ENCODE measurements at places on chromosomes 13 and 19.

- DNase-seq: no peak
These were observed 173.9 kb downstream of the DCLK1 start for GRCh38 chr13:35957241-35957731.

DNA sequence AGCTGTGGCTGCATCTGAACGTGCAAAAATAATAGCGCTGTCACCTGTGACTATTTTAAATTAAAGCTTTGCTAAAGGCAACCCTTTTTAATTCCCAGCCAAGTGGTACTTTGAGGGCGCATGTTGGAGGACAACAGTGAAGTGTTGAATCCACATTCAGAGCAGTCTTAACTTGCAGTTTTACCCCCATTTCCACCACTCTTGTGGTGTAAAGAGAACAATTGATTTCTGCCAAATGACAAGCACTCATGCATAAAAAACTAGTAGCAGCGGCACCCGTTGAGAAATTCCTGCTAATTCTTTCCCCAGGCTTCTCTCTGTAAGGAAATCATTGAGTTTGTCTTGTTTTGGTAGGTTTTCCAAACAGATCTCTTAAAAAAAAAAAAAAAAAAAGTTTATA, 1033.3 kb downstream of the EFNB2 start:
- no peak for DNase-seq

DNA sequence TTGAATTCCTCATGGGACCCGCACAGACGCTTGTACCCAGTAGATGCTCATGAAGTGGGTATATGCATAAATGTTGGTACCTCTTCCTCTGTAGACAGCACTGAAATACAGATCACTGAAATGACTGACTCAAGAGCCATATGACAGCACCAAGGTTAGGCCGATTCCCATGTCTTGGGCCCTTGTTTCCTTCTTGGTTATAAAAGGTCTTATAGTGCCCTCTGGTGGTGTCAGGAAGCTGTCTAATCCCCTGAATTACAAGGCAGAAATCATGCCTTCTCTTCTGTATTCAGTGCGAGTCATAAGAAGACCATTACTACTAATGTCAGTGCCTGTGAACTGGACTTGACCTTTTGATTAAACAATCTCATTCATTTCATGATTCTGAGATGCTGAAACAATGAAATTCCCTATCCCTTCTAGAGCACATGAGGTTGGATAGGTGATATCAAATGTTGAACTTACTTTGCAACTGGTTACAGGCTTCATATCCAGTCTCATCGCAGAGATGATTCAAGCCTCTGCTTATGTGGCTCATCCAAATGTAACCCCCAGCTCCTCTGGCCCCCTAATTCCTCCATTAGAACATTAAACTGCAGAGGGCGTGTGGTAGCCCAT, 59.7 kb downstream of the SPATA13 start:
- peak; percentile 60 for DNase-seq

DNA sequence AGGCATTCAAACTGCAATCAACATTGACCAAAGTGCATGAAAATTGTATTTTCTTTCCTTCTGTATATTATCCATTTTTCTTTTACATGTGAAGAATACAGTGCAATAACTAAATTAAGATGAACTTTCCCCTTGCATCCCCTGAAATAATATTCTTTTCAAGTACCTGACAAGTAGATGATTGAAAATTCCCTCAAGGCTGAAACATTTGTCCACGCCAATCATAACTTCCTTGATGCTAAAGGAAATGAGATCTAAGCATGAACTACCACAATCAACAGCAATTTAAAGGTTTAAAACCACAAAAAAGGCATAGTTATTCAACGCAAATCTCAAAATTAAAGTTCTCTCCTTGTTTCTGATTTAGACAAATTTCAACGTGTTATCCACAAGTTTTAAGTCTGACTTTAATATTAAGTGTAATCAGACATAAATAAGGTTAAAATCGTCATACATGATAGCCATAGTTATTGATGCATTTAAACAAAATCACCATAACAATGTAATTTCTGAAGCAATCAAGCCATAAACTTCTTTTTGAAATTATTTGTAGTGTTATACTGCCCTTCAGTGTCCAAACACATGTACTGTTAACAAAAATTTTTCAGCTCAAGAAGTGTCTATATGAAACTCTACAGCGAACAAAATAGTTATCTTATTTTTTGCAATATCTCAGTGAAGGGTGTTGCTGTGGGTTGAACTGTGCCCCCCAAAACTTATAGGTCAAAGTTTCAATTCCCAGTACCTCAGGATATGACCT, 169.5 kb downstream of the DCLK1 start:
- no peak for DNase-seq

DNA sequence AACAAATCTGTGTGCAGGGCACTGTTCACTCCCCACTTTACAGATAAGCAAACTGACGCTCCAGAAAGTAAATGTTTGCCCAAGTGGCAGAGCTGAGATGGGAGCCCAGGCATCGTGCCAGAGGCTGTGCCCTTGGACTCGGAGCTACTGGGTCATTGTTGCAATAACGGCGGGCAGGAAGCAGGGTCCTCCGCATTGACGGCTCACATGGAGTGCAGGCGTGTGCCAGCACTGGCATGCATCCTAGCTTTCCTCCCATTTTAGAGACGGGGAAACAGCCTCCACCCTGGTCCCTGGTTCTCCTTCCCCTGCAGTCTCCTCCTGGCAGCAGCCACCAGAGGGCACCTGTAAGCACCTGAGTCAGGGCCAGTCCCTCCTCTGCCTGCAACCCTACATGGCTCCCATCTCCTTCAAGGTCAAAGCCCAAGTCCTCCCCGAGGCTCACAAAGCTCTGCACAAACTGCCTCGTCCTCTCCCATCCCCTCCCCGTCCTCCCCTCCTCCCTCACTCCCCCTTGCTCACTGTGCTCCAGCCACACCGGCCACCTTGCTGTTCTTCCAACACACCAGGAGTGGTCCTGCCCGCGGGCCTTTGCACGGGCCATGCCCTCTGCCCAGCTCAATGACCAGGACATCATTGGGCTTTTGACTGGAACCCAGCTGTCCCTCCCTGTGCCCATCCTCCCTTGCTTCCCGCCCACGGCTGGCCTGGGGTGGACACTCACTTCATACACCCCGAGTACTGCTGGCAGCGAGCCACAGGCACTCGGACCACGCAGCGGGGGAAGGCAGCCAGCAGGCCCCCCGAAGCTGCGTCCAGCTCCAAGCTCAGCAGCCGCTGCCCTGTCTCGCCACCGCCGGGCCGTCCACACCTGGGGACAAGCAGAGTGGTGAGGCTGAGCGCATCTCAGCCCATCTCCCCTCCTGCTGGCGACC, 7.7 kb upstream of the LRG1 start:
- peak; percentile 80 for DNase-seq

DNA sequence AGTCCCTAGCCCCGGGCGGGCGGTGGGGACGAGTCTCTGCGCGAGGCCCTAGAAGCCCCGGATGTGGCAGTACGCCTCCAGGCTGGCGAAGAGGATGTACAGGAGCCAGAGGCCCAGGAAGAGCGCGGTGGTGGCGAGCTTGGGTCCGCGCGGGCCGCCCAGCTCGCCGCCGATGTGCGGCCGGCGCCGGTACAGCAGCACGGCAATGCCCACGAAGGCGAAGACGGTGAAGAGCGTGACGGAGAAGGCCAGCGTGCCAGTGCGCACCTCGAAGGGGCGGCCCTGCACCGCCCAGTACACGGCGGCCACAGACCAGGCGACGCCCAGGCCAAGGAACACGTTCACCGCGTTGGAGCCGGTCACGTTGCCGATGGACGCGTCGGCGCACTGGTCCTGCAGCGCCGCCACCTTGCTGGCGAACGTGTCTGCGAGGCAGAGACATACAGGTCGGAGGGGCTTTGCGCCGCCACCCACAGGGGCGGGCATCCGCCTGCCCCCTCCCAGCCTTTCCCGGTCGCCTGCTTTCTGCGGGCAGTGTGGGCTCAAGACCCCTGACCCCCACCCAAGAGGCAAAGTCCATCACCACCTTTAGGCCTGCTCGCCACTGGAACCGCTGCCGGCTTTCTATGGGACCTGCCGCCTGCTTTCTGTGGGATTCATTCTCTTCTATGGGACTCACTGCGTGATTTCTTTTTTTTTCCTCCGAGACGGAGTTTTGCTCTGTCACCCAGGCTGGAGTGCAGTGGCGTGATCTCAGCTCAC, 10.9 kb upstream of the MEIS3 start:
- no peak for DNase-seq

DNA sequence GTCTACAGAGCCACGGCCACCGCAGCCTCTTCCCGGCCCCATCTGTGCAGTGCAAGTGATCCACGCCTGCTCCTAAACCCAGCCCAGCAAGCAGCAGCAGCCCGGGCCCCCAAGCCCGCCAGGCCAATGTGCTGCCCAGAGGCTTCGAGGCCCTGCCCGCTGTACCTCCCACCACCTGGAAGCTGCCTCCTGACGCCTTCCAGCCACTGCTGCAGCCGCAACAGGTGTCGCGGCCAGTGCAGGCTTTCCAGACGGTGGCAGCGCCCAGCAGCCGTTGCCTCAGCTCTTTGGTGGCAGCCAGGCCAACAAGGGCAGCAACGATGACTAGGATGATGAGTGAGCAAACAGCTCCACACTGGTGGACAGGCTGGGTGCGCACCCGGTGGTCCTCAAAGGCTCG, 50.2 kb upstream of the TPM4 start:
- no peak for DNase-seq

GRCh38 chr13:33251131-33251661, 34.4 kb downstream of the STARD13 start:
- DNase-seq: peak; percentile 3

DNA sequence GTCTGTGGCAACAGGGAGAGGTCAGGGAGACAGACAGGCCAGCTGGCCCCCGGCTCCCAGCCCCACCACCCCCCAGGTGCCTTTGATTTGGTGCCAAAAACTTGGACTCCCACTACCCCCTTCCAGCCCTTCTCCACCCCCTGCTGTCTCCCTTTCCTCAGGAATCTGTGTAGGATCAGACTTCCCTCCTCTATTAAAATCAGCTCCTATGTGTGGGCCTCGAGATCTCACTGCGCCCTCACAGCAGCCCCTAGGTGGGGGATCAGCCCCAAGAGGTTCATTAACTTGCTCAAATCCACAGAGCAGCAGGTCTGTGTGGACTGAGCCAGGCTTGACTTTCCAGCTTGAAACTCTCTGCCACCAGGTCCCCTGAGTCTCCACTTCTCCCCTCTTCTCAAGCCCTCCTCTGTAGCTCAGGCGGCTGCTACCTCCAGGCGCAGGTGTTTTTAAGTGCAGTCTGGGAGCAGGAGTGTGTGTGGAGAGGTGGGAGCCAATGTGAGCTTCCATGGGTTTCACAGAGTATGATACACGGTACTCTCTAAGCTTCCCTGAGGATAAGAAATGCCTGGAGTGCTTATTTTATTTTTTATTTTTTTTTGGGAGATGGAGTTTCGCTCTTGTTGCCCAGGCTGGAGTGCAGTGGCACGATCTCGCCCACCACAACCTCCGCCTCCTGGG, 1.7 kb downstream of the GAPDHS start:
- no peak for DNase-seq

- DNase-seq: peak; percentile 81
These were observed 31.5 kb downstream of the KLF5 start for GRCh38 chr13:73090116-73090822.

All from NCI-H2029 (cell line).